Hepatic stellate cell (primary cell): ENCODE measurements at places on chromosomes 2 and 18.

DNA sequence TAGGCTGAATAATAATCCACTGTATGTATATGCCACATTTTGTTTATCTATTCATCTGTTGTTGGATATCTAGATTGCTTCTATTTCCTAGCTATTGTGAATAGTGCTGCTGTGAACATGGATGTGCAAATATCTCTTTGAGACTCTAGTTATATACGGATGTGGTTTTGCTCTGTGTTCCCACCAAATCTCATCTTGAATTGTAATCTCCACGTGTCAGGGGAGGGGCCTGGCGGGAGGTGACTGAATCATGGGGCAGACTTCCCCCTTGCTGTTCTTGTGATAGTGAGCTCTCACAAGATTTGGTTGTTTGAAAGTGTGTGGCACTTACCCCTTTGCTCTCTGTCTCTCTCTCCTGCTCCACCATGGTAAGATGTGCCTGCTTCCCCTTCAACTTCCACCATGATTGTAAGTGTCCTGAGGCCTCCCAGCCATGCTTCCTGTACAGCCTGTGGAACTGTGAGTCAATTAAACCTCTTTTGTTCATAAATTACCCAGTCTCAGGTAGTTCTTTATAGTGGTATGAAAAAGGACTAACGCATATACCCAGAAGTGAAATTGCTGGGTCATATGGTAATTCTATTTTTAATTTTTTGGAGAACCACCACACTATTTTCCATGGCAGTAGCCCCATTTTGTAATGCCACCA, 86.1 kb upstream of the UPP2 start:
- DNase-seq = no peak

- DNase-seq = no peak
These were observed 1.8 kb downstream of the MYO5B start for GRCh38 chr18:50192995-50193795.

DNA sequence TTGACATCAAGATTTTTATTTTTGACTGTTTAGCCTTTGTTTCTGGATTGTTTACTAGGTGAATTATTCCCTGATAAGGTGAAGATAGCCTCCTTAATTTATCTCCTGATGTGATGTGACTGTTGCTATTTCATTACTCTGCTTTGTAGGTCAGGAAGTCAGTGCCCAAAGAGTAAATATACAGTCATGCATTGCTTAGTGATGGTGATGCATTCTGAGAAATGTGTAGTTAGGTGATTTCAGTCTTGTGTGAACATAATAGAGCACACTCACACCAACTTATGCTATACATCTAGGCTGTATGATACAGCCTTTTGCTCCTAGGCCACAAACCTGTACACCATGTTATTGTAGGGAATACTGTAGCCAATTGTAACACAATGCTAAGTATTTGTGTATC, 102.4 kb upstream of the THUMPD2 start:
- DNase-seq = no peak

GRCh38 chr18:7844017-7844416, 276.9 kb downstream of the PTPRM start:
- no peak for DNase-seq

DNA sequence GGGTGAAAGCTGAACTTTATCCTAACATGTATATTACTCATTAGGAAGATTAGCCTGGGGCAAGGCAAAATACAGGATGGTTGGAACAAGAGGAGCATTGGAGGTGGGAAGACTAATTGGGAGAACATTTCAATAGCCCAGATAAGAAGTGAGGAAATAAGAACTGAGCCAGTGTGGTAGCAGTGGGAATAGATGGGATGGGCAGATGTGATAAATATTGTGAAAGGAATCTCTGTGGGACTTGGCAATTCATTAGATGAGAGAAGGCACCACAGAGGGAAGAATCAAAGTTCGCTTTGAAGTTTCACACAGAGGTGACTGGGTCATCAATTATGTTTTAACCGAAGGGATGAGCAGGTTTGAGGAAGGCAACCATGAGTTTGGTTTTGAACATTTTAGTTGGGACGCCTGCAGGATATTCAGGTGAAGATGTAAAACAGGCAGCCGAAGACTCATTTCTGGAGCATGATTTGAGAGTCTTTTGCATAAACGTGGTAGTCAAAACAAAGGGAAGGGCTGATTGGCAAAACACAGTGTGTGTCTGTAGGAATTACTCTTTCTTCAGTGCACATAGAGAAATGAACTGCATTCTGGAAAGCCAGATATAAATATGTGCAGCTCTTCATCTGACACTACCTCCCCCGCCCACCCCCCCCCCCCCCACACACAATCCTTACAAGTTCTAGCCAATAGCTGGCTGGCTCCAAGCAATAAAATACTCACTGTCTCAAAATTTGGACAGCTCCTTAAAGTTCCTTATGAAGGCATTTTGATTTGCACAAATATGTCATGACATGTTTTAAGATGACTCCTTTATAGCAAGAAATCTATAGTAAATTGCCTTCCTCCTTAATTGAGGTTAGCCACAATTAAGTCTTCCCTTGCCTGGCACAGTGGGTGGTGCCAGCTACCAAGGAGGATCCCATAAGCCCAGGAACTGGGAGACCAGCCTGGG, 1.9 kb upstream of the SLC1A4 start:
- peak; percentile 39 for DNase-seq

DNA sequence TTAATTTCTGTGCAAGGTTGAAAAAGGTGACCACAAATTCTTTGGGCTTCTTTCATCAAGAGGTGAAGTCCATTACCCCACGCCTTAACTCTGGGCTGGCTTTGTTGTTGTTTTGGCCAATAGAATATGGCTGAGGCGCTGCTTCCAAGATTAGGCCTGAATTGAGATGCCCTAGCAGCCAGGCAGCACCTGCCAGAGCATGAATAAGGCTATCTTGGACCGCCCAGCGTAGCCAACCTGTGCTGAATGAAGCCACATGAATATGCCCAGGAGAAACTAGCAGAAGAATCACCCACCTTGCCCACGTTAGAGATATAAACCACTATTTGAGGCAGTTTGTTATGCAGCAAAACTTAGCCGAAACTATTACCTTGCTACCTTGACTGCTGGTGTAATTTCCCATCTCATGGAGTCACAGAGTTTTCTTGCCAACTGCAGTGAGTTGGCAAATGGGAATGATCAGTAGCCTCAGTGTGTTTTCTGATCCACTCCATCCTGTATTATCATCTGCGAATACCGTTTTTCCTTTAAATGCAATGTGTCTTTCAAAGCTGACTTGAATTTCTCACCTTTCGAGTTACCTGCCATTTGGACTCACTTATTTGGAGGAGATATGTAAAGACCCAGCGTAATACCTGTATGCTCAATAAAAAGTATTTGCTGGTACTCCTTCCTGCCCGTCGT, 679 bp downstream of the TSGA10 start:
- DNase-seq = peak; percentile 12

DNA sequence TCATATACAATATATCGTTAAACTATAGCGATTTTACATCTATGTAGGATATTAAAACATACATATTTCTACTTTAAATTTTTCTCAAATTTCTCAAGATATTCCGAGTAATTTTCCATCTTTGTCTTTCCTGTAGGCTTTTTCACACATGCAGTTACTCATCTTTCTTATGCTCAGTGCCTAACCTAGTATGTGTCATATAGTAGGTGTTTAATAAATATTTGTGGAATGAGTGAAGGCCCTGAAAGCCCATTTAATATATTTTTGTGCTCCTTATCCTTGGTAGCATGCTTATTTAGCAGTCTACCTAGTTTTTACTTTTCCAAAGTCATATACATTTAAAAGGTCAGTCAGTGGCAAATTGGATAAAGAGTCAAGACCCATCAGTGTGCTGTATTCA, 67.3 kb downstream of the ITGB6 start:
- DNase-seq = no peak

- no peak for DNase-seq
These were observed 210.9 kb downstream of the CDH20 start for GRCh38 chr18:61544178-61544577.

- DNase-seq = no peak
These were observed 353.1 kb downstream of the IRS1 start for GRCh38 chr2:226446406-226447001.

DNA sequence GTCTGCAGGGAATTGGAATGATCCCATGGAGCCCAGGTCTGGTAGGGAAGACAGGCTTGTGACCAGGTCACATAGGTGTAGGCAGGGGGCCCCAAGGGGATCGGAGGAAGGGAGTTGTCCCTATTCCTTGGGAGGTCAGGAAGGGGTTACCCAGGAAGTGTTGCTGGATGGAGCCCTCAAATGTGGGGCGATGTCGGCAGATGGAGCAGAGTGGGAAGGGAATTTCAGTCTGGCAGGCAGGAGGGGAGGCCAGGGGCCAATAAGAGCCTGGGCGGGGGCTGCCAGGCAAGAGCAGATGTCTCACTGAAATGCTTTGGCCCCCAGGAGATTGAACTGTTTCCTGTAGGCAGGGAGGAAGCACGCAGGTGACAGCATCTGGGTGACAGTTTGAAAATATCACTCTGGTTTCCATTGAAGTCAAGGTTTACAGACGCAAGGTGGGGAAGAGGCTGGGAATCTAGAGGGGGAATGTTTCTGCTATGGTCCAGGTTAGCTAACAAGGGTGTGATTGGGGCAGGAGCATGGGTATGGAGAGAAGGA, 81.5 kb upstream of the SMAD2 start:
- no peak for DNase-seq

- peak; percentile 95 for DNase-seq
These were observed 4.3 kb downstream of the IGFBP5 start for GRCh38 chr2:216690853-216691741.

GRCh38 chr2:217096474-217097225, 236.8 kb upstream of the TNP1 start:
- DNase-seq = no peak

DNA sequence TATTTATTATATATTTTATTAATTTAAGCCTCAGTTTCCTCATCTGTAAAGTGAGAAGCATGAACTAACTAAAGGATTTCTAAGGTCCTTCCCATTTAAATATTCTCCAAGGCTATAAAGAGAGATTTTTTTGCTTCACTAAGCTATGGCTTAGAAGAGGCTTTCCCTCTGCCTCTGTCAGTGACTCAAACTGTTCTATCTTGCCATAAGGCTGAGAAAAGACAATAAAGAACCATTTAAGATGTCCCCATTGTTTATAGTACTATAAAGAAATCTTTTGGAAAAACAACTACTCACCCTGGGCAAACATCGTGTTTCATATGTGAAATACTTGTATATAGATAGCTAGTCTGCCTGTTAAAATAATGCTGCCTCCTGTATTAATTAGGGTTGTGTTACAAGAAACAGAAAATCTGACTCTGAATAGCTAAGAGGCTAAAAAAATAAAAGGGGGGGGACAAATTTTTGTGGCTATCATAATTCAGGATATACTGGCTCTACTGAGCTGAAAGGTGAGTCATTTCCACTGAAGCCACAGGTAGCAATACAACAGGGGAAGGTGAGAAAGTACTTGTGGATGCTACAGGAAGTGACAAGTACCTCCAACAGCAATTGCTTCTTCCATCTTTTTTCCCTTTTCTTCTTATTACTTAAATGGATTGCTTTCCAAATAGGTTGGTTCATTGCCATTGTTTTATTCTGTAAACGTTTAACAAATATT, 25.4 kb downstream of the EPHA4 start:
- no peak for DNase-seq

- DNase-seq = no peak
These were observed 194.4 kb downstream of the RNF144A start for GRCh38 chr2:7111626-7112025.

GRCh38 chr2:166140932-166141331, 13.1 kb upstream of the SCN1A start:
- no peak for DNase-seq

DNA sequence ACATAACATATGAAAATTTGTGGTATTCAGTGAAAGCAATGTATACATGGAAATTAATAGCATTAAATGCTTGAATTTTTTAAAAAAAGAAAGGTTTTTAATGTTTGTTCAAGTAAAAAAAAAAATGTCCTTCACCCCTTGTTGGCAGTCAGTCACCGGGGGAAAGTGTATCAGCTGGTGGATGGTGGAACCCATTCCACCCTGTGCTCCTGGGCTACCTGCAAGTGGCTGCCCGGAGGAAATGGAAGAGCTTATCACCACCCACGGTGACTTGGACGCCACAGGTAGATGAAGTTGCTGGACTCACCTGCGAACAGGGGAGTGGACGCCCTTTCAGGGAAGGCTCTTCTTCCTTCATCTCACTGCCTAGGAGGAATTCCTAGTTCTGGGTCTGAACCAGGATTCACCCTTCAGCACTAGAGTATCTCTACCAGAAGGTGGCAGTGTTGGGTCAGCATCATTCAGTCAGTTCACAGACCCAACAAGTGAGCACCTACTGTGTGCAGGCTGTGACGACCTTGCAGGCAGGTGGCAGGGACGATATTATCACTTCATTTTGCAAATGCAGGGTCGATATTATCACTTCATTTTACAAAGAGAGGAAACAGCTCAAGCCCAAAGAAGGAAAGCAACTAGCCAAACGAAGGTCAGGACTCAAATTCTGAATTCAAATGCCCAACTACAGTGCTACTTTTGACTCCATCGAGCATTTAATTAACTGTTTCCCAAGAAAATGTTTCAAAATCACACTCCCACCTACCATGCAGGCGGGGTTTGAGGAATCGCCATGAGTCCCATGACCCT, 35.8 kb downstream of the CIB4 start:
- DNase-seq = peak; percentile 62

DNA sequence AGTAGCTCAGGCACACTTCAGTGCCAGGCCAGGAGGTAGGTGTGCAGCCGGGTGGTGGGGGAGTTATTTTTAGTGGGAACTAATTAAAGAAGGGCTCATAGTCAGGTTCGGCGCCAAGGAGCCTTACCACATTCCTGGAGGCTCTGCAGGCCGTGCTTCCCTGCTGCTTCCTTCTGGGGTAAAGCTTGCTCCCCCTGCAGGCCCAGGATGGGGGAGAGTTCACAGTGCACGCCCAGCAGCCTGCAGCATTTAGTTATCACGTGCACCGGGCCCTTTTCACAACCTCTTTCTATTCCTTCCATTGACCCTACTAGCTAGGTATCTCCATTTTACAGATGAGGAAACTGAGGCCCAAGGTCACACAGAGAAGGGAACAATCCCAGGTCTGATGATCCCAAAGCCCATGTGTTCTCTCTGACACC, 2.5 kb downstream of the KCNF1 start:
- no peak for DNase-seq

DNA sequence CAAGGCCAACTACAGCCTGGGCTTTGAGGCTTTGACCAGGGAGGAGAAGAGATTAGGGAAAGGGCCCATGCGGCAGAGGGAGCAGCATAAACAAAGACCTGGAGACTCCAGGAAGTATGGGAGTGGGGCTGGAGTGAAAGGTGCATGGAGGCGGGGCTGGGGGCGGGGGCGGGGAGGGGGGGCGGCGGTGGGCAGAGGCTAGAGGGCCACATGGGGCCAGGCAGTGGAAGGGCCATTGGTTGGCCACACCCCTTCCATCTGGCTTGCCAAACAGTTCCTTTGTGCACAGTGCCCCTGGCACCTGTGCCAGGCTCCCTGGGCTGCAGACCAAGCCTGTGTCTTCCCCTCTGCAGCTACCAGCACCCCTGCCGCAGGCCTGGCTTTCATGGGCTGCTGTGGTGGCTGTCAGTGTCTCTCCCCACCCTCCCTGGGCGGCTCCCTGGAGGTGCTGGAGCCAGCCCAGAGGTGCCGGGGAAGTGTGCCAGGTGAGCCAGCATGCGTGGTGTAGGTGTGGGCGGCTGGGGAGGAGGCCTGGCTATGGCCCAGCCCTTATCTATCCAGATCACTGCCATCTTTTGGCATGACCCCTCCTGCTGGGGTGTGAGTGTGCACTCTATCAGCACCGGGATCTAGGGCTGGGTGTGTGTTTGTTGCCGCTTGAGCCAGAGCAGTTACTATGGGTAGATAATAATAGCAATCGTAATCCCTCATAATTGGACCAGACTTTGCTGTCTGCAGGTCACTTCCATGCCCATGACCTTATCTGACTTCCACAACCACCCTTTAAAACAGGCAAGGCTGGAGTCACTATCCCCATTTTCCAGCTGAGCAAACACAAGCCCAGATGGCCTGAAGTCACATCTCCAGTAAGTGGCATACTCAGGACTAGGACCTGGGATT, 30.5 kb downstream of the DNMT3A start:
- DNase-seq = no peak
